T-helper 9 cell (primary cell): ENCODE measurements at places on chromosomes 12 and 14.

GRCh38 chr14:36069535-36069900 is 107.0 kb downstream of the PTCSC3 start:
- DNase-seq: no peak

DNA sequence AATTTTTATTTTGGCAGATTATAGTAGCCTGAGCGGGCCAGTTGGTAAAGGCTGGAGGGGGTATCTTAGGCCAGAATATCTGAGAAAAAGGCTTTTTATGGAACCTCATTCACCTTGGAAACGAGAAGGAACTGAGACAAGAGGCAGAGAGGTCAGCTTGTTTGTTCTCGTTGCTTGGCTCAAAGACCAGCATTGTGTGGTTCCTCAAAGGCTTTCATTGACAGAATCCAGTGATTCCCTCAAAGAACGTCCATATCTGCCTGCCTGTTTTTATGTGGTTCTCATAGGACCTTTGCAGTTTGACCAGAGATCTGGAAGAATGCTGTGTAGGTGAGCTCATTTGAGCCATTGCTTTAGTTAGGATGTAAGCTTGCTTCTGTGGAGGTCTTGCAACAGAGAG is 117.3 kb downstream of the CFAP54 start:
- DNase-seq: no peak

GRCh38 chr14:90731487-90731886 is 84.7 kb downstream of the TTC7B start:
- no peak for DNase-seq

DNA sequence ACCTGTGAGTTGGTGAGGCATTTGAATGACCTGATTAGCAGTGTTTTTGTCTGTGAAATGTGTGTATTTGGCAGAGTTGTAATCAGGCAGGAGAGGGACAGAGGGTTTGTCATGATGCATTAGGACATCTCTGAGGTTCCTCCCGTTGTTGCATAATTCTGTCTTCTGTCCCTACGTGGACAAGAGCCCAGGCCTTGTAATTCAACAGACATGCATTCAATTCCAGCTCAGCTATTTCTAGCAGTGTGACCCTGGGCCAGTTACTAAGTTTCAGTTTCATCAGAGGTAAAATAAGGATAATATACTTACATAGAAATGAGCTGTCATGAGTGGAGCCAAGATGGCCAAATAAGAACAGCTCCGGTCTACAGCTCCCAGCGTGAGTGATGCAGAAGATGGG is 208.6 kb downstream of the SLC38A4 start:
- DNase-seq: no peak

DNA sequence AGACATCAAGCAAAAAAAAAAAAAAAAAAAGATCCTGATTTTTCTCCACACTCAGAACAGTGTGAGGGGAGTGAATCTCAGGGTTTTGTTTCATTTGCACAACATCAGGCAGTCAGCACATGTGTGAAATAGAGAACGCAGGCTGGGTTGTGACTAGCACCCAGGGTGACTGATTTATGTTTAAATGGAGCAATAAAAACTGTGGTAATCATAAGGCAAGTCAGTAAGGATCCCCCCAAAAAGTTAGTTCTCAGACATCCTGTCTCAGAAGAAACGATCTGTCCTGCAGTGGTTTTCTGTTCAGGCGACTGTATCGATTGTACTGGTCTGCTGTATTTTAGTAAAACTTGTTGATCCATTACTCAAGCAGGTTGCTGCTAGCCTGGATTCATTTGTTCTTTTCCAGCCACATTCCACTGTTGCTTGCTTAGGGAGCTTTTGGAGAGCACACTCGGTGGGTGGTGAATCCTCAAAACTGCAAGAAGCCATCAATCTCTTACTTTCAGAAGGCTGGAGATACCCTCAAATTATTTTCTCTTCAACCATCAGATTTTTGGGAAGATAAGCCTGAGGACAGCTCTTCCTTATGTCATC is 107.1 kb downstream of the DACT1 start:
- DNase-seq: no peak

GRCh38 chr12:131141514-131141913 is 187.8 kb downstream of the ADGRD1 start:
- DNase-seq: no peak

GRCh38 chr14:99475660-99476059 is 5.0 kb downstream of the SETD3 start:
- DNase-seq: no peak

- no peak for DNase-seq
These were observed 260.5 kb downstream of the NEDD1 start for GRCh38 chr12:97167598-97167997.

- DNase-seq: no peak
These were observed 16.2 kb downstream of the SLC2A14 start for GRCh38 chr12:7856516-7856915.

- DNase-seq: no peak
These were observed 45.1 kb downstream of the GALNT9 start for GRCh38 chr12:132284071-132284826.

- DNase-seq: no peak
These were observed 56.0 kb downstream of the SERPINA10 start for GRCh38 chr14:94237046-94237445.

DNA sequence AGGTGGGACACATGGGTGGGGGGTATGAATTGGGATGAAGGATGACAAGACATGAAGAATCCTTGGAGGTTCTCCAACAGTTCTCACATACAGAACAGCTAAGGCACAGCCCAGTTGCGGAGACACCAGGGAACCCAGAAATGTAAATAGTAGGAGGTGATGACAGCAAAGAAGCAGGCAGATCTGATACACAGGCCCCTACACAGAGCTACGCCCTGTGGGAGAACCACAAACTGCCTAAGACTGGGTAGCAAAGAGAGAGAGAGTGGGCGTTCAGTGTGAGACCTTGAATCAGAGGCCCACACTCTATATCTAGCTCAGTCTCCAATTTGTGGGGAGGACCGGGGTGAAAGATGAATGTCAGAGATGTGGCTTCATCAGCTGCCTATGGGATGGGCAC is 9.5 kb upstream of the NUMB start:
- DNase-seq: no peak

DNA sequence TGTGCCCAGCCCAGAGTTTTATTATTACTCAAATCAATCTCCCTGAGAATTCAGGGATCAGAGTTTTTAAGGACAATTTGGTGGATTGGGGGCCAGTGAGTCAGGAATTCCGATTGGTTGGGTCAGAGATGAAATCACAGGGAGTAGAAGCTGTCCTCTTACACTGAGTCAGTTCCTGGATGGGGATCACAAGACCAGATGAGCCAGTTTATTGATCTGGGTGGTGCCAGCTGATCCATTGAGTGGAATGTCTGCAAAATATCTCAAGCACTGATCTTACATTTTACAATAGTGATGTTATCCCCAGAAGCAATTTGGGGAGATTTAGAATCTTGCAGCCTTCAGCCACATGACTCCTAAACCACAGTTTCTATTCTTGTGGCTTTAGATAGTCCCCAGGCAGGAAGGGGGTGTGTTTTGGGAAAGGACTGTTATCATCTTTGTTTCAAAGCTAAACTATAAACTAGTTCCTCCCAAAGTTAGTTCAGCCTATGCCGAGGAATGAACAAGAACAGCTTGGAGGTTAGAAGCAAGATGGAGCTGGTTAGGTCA is 89.1 kb upstream of the CNOT2 start:
- DNase-seq: no peak

DNA sequence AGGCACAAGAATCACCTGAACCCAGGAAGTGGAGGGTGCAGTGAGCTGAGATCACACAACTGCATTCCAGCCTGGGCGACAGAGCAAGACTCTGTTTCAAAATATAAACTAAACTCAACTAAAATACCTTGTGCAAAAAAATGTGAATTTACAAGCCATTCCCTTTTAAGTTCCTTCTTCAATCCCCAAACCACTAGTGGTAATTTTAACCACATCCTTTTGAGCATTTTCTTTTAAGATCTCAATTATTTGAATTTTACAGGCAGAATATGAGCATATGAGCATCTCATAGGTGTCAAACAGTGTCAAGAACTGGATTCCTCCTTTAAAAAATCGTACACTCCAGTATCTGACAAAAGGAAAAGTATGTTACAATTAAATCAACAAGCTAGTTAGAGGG is 57.0 kb upstream of the NPFF start:
- DNase-seq: no peak

DNA sequence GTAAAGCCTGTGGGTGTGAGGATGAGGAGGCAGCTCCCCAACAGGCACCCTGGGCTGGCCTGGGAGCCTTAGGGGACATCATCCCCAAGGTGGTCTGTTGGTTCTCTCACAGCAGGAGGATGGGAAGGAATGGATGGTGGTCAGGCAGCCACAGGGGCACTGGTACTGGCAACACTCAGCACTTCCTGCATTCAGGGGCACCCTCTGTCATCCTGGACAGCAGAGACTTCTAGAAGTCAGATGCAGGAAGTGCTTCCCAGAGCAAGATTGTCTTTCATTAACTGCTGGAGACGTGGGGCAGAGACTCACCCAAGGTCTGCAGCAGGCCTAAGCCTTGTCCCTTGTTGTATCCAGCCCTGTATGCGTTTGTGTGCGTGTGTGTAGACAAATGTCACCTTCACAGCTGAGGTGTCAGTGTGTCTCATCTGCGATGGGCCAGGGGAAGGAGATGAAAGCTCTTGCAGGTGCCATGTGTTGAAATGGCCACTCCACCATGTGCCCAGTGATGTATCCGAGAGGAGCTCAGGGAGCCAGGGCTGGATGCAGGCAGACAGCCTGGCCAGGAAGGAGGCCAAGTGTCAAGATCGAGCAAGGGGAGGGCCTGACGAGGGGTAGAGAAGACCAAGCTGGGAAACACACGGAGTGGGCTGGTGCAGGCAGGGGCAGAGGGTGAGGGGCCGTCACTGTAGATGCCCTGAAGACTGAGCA is 85.1 kb downstream of the PITPNM2 start:
- DNase-seq: no peak

GRCh38 chr12:125434936-125435443 is 369.8 kb downstream of the AACS start:
- no peak for DNase-seq

- DNase-seq: no peak
These were observed 642.0 kb downstream of the GALC start for GRCh38 chr14:87351007-87351406.

DNA sequence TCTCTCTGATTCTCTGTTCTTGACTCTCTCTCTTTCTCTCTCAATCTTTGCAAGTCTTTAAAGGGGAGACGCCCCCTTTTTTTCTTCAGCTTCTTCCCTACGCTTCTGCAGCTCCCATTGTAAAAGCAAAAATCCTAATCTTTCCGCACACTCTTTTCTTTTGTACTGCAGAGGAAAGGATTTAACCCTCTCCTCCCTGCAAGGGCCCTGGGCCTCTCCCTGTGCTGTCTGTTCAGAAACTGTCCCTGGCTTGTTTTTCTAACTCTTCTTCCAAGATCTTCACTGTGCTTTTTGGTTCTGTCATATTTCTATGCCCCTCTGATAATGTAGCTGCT is 10.9 kb upstream of the SALL2 start:
- no peak for DNase-seq

GRCh38 chr14:73997944-73998447 is 21.1 kb downstream of the ENTPD5 start:
- no peak for DNase-seq

GRCh38 chr12:124938587-124938986 is 24.1 kb upstream of the UBC start:
- no peak for DNase-seq
